Uterus (tissue), 4 donors: ENCODE measurements at places on chromosomes 6 and 20.

DNA sequence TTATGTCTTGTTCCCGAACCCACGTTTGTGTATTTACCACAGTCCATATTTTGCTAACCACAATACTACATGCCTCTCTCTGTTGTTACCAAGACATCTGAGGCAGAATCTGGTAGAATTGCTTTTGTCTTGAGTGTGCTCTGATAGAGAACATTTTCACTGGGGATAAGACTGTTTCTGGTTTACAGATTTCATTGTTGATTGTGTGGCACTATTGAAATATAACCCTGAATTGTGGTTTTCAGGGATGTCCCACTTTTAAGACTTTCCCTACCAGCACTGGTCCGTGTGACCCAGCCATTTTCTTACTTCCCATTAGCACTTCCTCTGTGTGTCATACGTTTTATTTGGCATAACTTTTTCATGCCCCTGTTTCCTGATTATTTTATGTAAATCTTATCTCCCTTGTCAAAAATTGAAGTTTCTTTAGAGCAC, 12.2 kb downstream of the NCOA7 start:
- no peak for DNase-seq

DNA sequence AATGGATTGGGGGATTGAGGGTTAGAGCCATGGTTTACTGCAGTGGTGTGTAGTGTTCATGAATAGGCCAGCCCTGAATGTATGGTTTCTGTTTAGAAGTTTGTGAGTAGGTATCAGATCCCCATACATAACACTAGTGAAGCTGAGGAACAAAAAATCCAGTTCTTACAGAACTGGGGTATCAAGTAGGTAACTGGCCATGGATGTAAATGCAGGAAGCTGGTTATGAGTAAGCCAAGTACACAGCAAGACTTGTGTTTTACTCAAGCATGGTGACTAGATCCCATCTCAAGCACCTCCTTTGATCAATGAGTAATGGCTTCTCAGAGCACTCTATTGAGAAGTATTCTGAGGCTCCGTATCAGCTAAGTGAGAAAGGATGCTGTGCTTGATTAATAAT, 613.7 kb upstream of the FLRT3 start:
- no peak for DNase-seq

DNA sequence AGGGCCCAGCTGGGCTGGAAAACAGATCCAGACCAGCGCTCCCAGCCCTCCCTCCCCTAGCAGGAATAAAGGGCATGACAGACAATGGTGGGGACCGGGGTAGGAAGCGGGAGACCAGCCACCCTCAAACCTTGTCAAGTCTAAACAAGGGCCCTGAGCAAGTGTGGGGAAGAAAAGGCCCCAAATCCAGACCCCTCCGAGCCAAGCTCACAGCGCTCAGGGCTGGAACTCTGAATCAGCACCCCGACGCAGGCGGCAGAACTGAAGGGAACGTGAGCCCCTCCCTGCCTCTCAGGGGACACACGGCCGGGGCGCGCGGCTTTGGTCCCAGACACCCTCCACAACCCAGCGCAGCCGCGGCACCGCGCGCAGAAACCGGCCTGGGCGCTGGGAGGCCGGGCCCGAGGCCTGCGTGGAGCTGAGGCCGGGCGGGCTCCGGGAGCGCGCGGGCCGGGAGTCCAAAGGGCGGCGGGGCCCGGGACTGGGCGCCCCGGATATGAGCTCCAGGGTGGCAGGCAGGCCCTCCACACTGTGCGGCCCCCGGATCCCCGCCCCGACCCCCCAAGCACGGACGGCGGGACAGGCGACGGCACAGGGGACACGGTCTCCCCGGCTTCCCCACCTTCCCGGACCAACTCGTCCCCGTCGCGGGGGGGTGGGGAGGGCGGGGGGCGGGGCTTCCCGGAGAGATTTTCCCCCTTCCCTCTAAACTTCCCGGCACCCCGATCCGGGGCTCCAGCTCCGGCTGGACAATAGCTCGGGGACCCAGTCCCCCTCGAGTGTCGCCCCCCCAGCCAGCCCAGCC, 641 bp downstream of the TEAD3 start:
- DNase-seq: peak; percentile 78

DNA sequence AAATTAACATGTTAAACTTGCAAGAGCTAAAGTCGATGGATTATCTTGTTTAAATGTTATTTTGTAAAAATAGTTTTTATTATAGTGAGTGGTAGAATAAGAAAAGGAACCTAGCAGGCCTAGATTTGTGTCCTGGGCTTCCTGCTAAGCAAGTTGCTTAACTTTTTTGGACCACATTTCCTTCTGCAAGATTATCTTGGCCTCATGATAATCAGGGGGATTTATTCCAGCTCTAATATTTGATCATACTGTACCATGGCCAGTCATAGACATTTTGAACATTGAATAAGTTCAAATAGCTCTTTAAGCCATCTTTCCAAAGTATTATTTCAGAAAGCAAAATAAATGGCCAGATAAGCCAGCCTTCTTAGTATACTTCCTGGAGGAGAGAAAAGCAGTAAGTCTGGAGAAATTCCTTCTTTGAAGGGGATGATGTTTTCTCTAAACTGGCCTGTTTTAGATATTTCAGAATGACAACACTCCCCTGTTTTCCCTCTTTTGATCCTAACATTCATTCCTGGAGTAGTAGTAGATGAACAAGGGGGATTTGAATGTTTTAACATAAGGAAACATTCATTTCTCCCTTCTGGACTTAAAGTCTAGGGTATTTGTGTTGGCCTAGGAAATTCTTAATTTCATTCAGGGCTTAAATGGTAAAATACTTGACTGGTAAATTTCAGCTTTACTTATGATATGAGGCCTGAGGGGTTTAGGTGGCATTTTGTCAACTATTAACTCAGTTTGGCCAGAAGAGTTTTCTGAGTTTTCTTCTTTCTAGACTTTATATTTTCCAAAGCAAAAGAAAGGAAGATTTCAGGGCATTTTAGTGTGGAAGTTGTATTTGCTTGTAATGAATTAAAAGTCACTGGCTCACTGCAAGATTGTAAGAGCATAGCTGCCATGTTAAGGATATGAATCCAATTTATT, 108.8 kb upstream of the SCGN start:
- no peak for DNase-seq

- no peak for DNase-seq
These were observed 57.9 kb downstream of the TSHZ2 start for GRCh38 chr20:53030061-53030460.

- no peak for DNase-seq
These were observed 252.8 kb upstream of the PLN start for GRCh38 chr6:118295336-118295735.

DNA sequence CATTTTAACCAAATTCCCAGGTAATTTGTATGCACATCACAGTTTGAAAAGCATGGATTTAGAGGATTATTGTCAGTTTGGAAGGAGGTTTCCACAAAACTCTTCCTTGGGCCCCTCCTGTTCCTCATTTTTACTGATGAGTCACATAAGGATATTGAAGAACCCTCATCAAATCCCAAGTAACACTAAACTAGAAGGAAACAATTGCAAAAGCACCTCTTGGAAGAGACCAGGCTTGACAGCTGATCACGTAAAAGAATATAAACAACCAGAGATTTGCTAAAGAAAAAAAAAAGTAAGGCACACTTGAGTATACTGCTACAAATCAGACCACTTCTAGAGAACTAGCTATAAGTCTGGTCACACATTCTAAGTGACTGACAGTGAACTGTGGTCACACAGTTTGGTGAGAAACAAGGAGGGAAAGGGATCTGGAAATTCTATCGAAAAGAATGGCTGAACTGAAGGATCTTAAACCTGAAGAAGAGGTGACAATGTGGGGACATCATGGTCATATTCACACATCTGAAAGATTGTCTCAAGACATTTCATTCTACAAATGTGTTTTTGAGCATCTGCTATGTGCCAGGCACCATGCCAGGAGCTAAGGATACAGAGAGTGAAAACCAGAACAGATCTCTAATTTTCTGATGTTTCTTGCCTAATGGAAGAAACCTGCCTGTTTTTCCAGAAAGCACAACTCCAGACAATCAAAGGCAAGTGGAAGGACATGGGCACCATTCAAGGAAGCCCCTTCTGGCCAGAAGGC, 24.1 kb downstream of the ZHX3 start:
- no peak for DNase-seq

- no peak for DNase-seq
These were observed 5.9 kb downstream of the CASS4 start for GRCh38 chr20:56417911-56418310.

DNA sequence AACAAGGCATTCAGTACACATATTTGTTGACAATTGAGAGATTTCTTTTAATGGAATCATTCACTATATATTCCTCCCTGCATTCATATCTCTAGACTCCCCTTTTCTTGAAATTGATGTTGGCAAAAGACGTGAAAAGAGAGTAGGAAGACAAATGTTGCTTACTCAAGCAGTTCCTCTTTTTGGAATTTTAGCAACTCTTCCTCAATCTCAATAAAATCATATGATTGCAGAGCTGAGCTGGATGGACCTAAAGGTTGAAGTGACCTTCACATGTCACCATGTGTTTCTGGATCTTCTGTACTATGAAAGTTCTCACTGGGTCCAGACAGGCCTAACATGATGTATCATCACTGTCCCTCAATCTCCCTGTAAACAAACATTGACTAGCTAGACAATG, 18.6 kb downstream of the ADGRF1 start:
- no peak for DNase-seq

DNA sequence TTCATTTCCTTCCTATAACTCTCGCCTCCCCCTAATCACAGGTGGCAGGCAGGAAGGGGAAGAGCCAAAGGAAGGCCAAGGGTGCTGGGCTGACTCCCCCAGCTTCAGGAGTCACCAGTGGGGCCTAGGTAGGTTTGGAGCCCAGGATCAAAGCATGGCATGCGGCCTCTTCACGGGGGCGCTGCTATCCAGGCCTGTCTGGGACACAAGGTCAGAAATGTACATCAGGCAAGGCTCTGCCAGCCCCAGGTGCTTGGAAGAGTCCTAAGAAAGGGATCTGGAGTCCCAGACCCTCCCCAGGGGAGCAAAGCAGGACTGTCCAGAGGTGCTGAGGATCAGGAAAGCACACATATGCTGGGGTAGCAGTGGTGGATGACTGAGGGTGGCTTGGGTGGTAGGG, 10.4 kb downstream of the PI16 start:
- no peak for DNase-seq

DNA sequence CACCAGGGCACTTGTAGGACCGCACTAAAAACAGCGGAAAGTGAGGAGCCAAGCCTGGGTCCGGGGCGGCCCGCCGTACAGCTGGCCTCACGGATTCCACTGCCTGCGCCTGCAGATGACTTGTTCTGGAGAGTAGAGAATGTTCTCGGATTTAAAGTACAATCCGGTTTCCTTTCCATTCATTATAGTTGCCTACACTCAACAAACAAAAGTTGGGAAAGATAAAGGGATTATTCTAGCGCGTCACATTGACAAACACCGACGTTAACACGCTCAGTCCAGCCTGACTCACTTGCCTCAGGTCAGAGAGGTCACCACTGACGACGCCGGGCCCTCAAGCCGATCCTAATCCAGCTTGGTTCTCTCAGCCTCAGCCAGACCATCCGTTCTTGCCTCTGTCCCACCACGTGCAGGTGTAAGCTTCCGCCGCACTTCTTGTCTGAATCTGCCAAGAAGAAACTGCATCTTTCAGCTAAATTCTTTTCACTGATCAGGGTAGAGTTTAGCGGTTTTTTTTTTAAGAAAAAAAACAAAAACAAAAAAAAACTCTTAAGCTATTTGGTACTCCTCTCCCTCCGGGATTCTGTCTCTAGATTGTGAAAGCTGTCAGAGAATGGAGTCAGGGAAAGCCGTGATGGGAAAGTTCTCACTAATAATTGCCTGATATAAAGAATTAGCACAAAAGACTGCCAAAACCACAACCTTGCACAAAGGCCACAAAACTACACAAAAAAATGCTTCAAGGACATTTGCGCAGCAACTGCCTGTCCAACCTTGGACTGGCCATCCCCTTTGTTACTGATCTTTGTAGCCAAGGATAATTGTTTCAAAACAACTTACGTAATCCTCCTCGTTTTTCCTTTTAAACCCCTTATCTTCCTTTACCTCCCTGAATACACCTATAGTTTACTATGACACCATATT, 1.1 kb upstream of the PHF10 start:
- peak; percentile 69 for DNase-seq

- no peak for DNase-seq
These were observed 10.0 kb upstream of the NKX2-2 start for GRCh38 chr20:21523895-21524294.

GRCh38 chr20:11676630-11677287, 240.9 kb upstream of the BTBD3 start:
- no peak for DNase-seq

GRCh38 chr6:151209071-151209831, 30.5 kb upstream of the AKAP12 start:
- DNase-seq: no peak

GRCh38 chr20:6024768-6025167, 29.1 kb downstream of the LRRN4 start:
- no peak for DNase-seq

DNA sequence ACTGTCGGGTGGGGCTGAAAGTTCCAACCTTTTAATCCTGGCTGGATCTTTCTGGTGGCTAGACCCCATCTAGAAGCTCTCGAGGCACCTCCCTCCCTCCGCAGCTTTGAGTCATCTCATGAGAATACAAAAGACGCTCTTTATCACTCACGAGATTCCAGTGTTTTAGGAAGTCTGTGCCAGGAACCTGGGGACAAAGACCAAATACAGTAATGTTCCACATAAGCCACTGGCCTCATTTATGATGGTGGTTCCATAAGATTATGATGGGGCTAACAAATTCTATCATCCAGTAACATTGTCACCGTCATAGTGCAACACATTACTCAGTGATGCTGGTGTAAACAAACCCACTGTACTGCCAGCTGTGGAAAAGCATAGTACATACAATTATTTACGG, 48.7 kb downstream of the NCOA7 start:
- no peak for DNase-seq

- DNase-seq: no peak
These were observed 29.9 kb downstream of the DHX35 start for GRCh38 chr20:38991814-38992704.

- no peak for DNase-seq
These were observed 28.2 kb downstream of the TBC1D32 start for GRCh38 chr6:121305957-121306607.
